ENCODE measurements at places on chromosomes 6 and 20.

- peak; percentile 79 for DNase-seq
Observed at GRCh38 chr20:10848810-10849370, 175.1 kb upstream of the JAG1 start.

DNA sequence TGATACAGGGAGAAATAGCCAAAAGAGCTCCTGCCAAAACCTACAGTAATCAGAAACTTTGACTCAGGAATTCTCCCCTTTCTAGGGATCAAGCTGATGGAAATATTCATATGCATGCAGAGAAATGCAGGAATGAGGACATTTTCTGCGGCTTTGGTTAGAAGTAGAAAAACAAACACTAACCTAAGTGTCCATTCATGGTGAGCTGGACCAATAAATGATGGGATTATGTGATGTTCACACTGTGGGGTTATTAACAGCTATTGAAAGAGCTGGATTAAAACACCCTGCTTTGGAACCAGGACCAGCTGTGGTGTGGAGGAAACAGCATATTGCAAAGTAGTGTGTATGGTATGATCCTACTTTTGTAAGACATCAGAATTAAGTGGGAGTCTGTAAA is 143.1 kb downstream of the SYCP2 start:
- no peak for DNase-seq

GRCh38 chr6:108877046-108877751 is 29.0 kb downstream of the ARMC2 start:
- no peak for DNase-seq

DNA sequence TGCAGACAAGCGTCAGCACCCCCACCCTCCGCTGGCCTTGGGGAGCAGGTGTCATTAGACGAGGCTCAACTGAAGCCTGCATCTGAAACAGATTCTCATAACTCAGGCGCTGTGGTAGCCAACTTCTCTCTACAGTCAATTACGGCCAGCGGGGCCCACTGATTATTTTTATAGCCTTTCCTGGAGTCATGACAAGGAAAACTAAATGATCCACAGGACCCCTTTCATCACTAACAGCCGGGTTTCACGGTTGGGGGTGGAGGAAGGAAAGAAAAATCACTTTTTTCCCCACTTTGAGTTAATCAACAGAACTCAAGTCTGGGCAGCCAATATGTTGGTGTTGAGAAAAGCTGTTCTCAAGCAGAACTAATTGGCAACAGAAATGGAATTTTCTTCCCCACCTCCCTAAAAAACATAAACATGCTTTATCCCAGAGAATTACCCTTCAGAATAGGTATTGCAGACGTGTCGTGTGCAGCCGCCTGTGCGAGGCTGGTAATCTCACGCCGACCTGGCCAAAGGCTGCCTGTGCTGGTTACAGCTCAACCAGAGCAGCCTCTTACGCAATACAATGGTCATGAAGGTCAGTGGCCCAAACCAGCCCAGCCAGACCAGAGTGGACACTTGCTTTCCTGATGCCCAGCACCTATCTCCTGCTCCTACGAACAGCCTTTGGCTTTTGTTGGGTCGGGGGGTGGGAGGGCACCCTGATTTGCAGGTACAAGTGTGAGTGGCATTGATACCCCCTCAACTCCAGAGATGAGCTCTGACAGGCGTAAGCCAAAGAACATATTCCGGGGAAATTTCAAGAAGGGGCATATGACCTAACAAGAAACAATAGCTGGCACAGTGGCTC is 11.0 kb downstream of the RIPOR3 start:
- no peak for DNase-seq

DNA sequence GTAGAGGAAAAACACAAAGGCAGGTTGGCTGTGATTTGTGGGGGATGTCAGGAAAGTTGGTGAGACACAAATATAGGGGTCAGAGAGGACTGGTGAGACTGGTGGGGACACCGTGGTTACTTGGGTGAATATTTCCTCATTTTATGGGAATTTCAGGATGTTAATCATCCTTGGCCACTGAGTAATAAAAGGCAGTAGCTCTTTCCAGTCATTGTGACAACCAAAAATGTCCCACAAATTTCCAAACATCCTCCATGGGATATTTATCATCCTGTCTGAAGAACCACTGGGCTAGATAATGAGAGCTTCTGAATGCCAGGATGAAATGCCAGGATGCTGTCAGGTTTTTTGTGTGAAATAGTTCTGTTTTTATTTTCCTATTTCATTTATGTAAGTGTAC is 374.1 kb downstream of the CD109 start:
- no peak for DNase-seq

DNA sequence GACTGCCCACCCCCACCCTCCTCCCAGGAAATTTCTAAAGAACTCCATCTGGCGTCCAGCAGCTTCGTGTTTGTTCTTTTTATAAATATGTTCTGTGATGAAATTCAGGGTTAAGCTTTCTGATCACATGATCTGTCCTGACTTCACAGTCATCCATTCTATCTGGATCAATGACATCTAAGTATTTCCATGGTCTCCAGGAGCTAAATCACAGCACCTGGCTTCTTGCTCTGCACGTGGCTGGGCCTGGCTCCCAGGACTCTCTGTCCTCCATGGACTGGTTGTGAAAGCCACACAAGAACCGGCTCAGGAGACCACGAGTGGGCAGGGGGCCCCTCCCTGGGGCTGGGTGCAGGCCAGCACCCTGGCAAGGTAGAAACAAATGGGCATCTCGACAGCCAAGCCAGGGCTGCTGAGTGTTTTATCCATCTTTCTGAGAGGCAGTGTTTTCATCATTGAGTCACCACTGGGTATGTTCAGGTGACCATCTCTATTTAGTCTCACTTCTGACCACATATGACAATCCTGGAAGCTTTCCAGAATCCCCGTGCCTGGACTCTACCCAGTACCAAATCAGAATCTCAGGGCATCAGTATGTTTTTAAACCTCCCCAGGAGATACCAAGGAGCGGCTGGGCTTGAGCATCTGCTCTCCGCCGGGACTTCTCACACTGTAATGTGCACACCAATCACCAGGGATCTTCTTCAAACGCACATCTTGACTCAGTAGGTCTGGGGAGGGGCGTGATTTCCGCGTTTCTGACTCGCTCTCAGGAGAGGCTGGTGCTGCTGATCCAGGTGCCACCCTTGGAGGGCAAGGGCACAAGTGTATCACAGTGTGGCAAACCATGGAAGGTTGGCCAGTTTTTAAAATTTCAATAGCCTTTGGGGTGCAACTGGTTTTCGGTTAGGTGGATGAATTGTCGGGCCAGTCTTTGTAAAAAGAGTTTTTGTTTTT is 31.6 kb upstream of the PXDC1 start:
- DNase-seq: no peak

DNA sequence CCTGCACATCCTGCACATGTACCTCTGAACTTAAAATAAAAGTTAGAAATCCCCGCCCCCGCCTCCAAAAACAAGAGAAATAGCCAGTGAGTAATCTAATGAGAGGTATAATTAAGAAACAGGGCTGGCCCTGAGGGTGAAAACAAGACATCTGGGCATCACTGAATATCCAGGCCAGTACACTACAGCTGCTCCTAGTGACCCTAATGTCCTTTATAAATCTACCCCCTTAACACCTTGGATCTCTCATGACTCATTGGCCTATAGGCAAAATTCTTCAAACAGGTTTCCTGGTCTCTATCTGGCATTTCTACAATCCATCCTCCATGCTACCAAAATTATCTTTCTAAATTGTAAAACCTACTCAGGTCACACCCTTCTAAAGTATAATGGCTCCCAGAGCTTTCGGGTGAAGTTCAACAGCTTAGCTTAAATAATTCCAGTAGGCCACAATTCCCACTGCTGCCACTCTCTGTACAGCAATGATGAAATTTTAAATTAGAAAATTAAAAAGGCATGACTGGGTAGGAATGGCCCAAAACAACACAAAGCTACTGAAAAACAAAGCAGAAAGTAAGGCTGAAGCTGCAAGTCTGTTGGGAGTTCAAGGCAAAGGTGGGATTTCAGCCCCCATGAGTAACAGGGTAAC is 260.9 kb downstream of the GMDS start:
- no peak for DNase-seq

DNA sequence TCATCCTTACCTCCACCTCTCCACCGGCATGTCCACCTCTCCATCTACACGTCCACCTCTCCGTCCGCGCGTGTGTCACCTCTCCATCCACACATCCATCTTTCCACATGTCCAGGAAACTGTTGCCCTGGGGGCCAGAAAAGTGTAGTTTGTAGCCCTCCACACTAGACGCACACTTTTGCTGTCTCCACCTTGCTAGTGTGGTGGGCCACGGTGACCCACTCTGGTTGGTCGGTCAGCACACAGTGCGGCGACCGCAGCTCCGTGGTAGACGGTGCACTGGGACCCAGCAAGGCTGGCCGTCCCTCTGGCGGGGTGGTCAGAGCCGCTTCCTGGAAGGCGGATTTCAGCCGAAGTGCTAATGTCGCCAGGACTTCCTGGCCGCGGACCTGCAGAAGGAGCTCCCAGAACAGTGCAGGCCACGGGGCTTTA is 268.6 kb downstream of the DLL1 start:
- no peak for DNase-seq

DNA sequence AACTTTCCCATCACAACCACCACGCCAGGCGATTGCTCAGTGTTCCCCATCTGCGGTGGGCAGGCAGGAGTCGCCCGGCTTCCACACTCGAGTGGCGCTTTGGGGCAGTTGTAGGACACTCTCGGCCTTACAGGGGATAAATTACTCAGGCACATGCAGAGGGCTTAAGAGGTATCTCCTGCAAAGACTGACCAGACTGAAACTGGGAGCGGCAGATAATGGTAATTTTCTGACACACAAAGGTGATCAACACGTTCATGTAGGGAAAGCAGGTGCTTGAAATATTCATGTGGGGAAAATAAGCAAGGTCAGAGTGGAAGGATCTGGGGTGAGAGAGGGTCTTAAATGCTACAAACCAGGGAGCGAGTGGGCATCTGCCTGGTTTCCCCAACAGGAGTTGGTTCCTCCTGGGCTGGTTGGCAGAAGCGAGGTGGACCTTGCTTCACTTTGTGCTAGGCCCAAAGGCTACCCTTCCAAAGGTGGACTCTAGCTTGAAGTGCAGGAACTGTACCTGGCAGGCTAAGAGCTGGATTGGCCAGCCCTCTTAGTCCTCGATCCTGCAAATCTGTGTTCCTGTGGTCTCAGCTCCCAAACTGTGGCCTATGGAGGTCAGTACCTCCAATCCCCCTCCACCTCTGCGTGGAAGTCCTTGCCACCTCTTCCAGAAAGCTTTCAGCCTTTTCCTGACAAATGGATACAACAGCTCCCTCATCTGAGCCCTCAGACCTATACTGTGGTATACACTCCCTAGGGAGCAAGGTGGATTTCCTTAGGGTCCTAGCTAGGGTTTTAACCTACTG is 16.7 kb downstream of the PLAGL2 start:
- no peak for DNase-seq

DNA sequence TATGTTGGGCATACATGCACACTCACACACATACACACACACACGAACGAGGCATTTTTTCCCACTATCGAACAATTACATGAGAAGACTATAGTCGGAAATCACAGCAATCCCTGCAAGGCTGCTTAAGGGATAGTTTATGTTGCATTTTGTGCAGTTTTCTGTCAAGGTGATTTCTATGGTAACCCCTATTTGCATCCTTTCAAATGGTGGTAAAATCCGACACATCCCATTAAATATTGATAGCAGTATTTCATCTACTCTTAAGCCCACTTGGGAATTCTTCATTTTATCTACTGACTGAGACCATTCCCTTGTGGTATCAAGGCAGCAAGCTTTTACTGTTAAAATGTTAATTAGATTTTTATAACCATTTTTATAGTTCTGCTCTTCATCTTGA is 457.8 kb downstream of the HACE1 start:
- no peak for DNase-seq

DNA sequence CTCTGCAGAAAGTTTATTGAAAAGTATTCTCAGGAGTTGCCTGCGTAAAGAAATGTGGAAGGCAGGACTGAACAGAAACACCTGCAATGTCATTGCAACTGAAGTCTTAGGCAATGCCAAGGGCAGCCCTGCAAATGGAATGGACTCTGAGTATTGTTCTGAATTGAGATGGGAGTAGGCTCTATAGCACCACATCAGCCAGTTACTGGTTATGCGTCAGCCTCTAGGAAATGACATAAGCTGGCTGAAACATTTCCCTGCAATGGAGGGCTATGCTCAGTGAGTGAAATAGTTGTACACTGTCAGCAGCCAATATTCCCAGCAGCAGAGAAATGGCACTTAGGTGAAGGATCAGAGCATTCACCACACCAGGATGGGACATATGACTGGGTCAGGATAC is 13.8 kb upstream of the GJE1 start:
- no peak for DNase-seq

DNA sequence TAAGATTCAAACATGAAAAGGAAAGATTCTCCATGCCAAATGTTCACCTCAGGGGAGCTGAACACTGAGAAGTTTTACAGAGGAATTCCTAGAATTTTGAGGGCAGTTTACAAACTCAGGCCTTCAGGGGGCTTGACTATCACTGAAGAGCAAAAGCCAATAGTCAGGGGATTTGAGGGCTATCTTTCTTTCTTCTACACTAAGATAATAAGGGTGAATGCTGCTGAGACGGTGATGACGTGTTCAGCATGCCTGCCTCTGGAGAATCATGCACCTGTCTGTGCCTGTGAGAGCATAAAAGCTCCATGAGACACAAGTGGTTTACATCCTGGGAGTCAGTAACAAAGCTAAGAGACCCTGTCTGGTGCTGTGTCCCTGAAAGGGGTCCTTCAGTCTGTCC is 1085.6 kb downstream of the KIF16B start:
- no peak for DNase-seq

GRCh38 chr20:50980851-50981713 is 22.5 kb downstream of the MOCS3 start:
- DNase-seq: peak; percentile 53

DNA sequence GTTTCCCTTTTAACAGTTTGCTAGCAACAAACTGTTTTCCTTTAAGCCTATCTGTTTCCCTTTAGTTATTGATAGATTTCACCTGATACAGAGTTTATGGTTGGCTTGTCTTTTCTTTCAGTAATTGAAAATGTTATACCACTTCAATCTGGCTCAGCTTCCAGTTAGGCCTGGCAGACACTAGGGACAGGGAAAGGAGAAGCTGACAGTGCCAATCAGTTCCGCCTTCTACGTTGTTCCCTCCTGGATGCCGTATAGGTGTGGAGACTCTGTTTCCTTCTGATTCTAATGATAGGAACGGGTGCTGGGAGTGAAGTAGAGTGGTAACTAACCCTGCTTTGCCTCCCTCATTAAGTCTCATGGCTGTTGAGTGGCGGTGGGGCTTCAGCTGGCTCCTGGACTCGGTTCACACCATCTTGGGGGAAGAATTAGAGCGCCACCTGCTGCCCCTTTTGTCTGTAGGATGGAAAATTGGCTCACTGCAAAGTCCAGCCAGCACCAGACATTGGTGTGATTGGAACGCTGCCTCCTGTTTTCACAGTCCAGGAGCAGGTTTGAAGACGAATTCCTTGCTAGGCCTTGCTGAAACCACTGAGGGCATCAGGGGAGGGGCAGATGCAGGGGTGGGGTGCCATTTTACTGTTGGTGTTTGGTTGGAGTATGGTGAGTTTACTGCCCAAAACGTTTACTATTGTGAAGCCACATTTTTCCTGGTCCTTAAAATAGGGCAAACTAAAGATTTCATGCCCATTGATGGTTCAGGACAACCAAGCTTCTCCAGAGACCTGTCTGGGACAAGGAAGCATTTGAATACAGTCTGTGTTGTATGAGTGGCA is 1729.5 kb downstream of the GRIK2 start:
- no peak for DNase-seq
